ENCODE measurements at places on chromosomes 7 and 10.

DNA sequence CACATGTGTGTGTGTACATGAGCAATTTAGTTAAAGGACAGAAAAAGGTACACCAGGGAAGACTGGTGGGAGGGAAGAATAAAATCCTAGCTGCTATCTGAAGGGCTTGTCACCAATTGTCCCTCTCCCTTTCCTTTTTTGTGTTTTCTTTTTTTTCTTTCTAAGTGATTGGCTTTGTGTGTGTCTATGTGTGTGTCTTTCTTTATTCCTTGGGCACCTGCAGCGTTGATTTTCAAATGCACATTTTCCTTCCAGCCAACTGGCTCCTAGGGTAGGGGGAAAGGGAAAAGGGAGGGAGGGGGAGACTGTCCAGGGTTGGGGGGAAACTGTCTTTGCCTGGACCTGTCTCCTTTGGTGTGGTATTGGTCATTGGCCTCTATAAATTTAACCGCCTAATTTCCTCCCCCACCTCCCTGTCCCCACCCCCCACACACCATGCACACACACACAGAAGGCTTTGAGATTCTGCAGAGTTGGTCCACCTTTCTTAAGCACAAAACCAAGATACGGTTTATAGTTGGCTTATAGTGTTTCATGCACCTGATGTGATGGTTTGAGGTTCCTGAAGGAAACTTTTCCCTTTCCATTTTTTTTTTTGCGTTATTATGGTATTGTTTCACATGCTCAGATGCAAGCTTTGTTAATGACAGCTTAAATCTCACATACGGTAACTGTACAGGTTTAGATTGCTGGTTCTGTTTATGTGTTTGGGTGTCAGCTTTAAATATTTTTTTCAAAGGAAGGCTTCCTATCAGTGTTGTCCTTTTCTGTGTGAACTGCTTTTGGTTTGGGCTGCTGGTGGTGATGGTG lies 2.6 kb downstream of the AUTS2 start:
- no peak for DNase-seq

- DNase-seq = no peak
Measured at GRCh38 chr10:51800121-51800520, 100.7 kb upstream of the CSTF2T start.

DNA sequence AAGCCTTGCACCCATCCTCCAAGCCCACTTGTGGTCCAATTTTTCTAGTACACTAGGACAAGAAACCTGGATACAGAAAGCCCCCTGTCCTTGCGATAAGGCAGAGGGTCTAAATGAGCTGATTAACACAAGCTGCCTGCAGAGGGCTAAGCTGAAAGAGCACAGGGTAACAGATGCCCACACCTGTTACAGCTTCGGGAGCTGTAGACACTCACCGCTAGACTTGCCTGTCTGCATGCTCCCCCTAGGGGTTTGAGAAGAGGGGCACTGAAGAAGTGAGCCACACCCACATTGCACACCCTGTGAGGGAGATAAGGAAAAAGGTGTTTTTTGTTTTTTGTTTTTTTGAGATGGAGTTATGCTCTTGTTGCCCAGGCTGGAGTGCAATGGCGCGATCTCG lies 386.5 kb upstream of the AUTS2 start:
- DNase-seq = no peak

GRCh38 chr10:23110722-23111516 lies 15.5 kb downstream of the MSRB2 start:
- DNase-seq = no peak

DNA sequence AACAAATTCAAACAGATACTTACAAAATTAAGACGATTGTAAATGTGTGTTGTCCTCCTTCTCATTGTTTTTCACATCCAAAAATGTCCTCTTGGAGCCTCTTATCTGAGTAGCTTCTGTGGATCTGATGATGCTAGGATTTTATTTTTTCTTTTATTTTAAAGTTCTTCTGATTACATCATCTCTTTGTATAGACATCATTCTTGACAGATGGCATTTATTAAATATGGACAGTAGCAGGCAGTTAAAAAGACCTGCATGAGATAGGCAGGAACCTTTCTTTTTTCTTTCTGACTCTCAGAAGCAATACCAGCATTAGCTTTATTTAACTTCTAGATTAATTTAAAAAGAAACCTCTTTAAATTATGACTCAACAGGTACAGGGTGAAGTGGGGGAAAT lies at the start of gene RPA3:
Gene RPA3, minus strand, starts transcription at position 116 of the 400 bp plus-strand sequence. CDS start 78,189 bp downstream, outside the sequence.
- DNase-seq = no peak

DNA sequence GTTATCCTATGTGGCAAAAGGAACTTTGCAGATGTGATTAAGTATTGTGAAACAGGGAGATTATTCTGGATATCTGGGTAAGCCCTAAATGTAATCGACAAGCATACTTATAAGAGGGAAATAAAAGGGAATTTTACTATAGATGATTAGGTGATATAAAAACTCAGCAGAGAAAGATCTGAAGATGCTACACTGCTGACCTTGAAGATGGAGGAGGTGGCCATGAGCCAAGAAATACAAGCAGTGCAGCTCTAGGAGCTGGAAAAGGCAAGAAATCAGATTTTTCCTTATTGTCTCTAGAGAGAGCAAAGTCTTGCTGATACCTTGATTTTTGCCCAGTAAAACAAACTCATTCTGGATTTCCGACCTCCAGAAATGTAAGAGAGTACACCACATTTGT lies 67.7 kb downstream of the BRAF start:
- DNase-seq = no peak

DNA sequence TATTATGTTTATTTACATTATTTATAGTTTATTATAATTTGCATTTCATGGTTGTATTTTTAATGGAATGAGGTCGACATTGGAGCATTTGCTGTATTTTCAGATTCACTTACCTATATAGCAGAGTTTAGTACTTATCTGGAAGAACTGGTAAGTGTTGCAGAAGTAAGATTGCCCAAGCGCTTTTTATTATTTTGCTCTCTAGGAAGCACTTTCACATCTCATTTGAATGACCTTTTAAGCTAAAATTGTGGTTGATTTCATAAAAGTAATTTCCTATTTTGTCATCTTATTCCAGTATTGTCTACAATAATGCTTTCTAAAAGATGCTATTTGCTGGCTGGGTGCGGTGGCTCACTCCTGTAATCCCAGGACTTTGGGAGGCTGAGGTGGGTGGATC lies 28.6 kb downstream of the SEC61A2 start:
- no peak for DNase-seq

DNA sequence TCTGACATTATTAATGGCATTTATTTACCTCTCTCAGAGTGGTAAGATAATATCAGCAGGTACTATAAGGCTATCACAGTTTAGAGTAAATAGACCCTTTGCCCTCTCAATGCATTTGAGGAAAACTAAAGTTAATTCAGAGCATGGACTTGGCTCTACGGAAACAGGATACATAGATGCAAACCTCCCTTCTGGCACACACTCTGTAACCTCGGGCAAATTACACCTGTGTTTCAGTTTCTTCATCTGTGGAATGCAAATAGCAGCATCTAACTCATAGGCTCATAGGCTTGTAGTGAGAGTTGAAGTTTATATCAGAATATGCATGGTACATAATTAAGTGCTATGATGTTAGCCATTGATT lies 5.6 kb downstream of the RAPGEF5 start:
- no peak for DNase-seq

- DNase-seq = no peak
Measured at GRCh38 chr7:139659922-139660316, 117.9 kb downstream of the HIPK2 start.

DNA sequence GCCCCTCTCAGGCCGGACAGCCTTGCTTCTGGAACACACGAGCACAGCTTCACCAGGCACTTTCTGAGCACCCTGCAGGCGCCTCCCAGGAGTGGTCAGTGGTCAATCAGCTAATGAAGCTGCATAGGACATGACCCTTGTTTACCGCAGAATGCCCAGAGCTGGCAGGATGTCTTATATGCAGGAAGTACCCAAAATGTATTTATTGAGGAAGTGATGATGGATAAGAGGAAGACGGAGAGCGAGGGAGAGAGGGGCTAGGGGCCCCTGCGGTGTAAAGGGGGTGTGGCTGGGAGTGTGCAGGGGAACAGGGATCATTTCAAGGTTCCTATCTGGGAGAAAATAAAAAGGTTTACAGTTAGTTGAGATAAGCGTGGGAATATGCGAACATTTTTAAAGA lies 3.3 kb downstream of the CYP2E1 start:
- DNase-seq = no peak

All from activated naive CD4-positive, alpha-beta T cell (primary cell).